ENCODE measurements at places on chromosomes 5 and 9.
A peak's percentile ranks its signal among the peaks of the same experiment; 100 is the strongest.

GRCh38 chr5:87138091-87138805 lies 129.4 kb upstream of the RASA1 start:
- DNase-seq = no peak

DNA sequence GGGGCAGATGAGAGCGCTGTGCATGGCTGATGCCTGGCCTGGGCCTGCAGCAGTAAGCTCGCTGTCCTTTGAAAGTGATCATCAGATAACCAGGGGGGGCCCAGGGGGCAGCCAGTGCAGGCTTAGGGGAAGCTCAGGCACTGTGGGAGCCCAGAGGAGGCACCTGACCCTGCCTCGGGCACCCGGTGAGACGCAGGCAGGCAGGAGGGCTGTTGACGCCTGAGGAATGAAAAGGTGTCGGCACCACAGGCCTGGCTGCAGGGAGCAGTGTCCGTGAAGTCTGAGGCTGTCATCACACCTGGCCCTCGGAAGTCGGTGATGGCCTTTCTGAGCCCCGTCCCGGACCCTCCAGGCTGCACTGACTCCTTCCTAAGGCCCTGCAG lies 84.6 kb downstream of the RXRA start:
- no peak for DNase-seq

DNA sequence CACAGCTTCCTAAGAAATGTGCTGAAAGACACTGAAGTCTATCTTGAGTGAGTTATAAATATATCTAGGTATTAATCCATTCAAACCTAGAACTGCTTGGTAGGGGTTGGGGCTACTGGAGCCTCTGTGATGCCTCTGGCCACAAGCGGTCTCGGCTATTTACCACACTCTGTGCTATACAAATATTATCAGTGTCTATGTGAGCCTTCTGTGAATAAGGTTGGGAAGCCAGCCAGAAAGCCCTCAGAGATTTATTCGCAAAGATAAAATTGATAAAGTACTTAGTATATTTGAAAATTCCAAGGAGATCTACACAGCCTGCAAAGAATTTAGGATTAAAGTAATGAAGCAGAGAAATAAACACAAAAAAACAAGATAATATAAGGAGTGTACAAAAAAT lies 41.4 kb downstream of the LIFR start:
- no peak for DNase-seq

DNA sequence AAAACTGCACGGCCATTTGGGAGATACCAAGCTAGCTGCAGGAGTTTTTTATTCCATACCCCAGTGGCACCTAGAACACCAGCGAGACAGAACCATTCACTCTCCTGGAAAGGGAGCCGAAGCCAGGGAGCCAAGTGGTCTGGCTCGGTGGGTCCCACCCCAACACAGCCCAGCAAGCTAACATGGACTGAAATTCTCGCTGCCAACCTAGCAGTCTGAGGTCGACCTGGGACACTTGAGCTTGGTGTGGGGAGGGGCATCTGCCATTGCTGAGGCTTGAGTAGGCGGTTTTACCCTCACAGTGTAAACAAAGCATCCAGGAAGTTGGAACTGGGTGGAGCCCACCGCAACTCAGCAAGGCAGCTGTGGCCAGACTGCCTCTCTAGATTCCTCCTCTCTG lies 108.9 kb upstream of the CHD1 start:
- DNase-seq = no peak

GRCh38 chr5:125023673-125024072 lies 277.2 kb upstream of the ZNF608 start:
- no peak for DNase-seq

DNA sequence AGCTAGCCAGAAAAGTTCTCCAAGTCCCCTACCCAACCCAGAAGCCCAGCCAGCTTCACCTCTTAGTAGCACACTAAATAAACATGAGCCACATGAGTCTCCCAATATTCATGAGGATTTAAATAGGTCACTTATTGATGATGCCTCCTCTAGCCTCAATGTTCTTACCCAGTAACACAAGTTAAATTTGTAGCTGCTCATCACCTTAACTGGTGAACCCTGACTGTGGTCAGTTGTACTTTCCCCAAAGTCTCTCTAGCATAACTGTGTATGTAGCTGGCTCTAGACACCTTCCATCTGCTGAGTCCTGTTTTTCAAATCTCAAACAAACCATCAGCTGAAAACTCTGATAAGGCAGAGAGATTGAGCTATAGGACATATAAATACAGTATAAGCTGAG lies 100.3 kb upstream of the ELAVL2 start:
- DNase-seq = no peak

DNA sequence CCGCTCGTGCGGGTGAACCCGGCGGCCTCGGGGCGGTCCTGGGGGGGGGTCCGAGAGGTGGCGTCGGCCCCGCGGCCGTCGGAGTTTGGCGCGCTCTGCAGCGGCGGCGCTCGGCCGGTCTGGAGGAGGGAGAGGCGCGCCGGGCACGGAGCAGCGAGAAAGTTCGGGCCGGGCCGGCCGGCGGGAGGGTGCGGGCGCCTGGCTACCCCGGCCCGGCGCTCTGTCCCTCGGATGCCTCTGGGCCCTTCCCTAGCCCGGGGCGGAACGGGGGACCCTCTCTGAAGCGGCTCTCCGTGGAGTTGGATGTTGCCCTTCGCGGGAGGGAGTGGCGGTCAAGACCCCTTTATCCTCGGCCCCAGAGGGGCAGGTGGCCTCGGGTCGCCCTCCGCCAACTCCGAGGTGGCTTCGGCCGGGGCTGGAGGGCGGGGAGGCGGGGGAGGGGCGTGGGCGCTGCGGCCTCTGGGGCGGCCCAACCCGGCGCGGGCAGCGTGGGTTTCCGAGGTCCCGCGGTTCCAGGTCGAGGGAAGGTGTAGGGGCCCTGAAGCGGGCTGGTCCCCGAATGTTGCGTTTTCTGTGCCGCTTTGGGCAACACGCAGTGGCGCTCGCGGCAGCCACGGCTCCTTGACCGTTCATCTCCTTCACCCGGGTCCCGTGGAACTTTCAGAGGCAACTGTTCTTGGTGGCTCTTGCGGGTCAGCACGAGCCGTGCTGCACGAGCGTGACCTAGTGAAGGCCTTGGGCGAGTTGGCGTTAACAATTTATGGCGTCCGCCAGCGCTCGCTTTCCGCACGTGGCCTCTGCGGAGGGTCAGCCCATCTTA lies 290.5 kb downstream of the DOCK8 start:
- DNase-seq = peak; percentile 70

DNA sequence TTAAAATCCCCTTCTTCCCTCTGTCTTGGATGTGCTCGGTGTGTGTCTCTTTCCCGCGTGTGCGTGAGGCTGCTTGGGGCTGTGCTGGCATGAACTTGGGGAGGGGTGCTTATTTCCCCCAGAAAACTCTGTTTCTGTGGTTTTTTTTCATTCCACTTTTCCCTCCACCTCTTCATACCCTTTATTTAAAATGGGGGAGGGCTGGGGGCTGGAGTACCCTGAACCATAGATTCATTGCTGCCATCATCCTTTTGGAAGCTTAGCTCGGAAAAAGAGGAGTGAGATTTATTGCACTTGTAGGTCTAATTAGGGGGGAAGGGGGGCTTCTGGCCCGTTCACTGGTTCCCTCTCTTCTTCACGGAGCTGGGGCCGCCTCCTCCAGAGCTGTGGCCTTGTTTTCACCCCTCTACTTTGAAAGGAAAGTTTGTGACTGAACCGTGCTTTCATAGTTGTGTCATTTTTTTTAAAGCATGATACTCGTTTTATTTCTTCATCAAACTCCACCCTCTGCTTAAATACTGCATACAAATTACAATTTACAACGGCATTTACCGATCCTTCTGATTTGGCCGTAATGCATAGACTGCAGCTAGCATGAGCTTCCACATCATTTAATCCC lies 2.9 kb downstream of the NR2F1 start:
- DNase-seq = no peak

DNA sequence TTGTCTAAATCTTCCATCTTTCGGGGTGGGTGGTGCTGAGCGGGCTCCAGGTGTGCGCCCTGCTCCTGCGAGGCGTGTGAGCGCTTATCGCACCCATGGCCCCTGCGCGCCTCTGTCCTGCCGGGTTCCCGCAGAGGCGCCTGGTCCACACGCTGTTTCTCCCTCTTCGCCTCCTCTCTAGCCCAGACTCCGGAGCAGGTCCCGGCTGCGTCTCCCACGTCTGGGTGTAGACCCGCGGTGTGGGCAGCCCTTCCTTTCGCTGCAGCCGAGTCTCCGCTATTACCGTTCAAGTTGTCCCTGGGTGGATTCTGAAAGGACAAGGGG lies 40.5 kb upstream of the PLEKHG4B start:
- no peak for DNase-seq

GRCh38 chr5:132465059-132465707 lies 25.4 kb downstream of the IRF1 start:
- no peak for DNase-seq

DNA sequence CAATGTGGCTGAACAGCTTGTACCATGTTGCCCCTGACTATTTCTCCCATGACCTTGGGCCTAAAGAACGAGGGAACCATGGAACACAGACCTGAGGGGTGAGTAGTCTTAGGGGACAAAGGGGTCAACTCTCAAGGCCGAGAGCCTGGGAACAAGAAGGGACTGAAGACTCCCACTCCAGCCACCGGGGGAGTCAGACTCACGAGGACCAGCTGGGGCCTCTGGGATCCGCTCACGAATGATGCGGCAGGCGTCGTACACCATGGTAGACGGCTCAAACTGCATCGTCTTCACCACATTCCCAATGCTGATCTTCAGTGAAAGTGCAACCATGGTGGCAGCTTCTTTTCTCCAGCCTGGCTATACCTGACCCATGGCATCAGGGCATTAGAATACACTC lies 6.6 kb downstream of the TLN1 start:
- no peak for DNase-seq

GRCh38 chr5:146620669-146621051 lies 104.7 kb upstream of the GPR151 start:
- no peak for DNase-seq

DNA sequence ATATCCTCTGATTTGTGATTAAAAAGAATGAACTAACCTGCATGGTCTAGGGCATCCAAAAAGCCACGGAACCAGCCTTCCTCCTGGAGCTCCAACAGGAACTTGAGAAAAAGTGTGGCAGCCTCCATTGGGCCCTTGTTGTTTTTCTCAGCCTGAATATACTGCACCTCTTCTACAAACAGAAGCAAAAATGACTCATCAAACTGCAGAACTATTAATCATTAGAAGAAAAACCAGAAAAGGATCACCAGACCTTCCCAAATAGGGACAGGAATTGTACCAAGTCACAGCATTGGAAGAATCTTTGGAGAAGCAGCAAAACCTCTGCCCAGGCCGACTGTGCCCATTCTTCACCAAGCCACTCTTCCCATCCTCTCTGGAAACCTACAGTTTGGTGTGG lies 25.2 kb downstream of the RIGI start:
- no peak for DNase-seq

DNA sequence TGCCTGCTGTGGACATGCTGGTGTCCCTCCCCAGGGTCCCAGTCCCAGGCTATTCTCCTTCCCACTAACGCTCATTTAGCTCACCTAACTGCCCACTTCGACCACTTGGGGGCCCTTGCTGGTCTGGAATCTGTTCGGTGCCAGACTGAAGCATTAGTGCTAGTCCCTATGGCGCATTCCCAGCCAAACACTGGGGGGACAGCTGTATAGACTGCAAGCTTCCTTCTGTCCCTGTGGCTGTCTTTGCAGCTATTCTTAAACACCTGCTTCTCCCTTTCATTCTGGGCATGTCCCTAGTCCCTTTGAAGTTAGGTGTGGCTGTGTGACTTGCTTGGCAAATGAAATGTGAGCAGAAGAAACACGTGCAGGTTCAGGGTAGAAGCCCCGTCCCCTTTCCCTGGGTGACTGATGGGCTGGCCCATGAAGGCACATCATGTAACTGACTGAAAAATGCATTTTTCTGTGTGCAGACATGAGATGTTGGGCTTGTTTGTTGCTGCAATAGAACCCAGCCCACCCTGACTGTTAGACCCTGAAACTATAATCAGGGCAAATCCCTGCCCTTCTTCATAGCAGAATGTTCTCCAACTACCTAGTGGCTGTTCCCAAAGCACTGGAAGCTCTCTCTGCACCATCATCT lies 134.4 kb downstream of the BARX1 start:
- no peak for DNase-seq

DNA sequence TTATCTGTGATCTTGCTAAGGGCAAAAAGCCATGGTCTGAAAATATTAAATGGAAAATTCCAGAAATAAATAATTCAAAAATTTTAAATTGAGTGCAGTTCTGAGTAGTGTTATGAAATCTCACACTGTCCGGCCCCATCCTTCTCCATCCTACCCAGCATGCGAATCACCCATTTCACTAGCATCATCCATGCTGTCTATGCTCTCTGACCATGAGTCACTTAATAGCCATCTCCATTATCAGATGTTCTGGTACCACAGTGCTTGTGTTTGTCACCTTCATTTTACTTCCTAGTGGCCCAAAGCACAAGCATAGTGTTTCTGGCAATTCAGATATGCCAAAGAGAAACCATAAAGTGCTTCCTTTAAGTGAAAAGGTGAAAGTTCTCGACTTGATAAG lies 63.3 kb upstream of the SMC5 start:
- no peak for DNase-seq

DNA sequence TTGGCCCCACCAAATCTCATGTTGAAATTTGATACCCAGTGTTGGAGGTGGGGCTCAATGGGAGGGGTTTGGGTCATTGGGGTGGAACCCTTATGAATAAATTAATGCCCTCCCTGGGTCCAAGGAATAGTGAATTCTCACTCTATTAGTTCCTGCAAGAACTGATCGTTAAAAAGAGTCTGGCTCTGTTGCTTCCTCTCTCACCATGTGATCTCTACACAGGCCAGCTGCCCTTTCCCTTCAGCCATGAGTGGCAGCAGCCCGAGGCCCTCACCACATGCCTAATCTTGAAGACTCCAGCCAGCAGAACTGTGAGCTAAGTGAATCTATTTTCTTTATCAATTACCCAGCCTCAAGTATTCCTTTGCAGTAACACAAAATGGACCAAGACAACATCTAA lies 106.0 kb downstream of the CAAP1 start:
- no peak for DNase-seq

DNA sequence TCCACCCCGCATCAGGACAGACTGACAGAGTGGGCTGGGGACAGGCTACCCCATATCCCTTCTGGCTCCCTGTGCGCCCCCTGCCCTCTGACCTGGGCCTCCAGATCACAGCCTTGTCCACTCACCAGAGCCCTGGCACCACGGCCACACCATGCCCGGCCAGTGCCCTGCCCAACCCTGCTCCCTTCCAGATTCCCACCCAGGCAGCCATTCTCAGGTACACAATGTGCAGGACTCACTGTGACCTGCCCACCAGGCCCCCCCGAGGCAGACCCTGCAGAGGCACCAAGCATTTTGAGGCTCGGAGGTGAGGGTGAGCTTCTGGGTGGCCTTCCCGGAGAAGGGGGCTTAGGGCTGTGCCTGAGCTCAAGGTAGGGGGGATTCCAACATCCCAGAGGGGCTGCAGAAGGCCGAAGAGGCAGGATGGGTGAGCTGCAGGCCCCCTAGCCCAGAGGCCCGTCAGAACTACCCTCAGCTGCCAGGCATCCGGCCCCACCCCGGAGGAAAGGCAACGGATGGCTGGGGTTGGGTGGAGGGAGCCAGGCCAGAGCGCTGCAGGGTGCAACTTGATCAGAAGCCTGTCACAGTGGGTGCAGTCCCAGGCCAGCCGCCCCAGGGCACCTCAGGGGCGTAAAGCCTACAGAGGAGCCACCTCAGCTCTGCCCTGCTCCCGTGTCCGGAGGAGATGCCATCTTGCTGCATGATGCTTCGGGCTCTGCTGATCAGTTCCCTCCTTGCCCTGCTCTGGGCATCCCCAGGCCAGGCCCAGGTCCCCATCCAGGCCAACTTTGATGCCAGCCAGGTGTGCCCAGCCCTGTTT lies at the start of gene LCNL1:
LCNL1 (plus strand) TSS at position 762 of the 820 bp plus-strand sequence. CDS start 594 bp downstream, outside the sequence.
- no peak for DNase-seq

GRCh38 chr5:151238303-151238741 lies 14.4 kb upstream of the CCDC69 start:
- DNase-seq = no peak

Data from left forelimb (tissue), 1 donor.